ENCODE measurements at places on chromosomes 5 and 9.

DNA sequence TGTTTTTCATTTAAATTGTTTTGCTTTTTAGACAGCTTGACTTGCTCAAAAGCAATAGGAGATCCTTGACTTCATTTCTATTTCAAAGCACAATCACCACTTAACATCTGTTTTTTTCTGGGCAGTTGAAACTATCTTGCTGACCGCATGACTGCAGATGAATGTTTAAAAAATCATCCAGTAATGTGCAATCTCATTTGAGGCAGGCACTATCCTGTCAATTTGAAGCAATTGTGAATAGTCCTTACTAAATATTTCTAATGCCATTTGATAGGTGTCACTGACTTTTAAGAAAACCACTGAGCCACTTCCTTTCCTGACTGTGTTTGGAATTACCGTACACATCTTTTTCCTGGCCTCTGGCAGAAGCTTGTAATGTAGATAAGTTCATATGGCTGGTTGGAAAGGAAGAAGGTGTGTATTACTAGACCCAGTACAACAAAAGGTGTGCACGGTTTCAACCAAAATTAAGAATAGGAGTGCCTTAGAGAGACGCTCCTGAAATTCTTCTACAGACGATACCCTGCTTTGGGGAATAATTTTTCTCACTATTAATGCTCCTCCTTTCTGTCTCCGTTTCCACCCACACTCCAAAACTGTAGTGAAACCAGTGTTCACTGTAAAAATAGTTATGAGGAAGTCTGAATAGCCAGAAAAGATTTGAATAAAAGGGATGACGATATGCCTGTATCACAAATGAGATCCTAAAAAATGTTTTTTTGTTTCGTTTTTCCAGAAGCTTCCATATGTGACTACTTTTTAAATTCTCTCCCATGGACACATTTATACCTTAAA is 136.7 kb upstream of the MOCS2 start:
- no peak for DNase-seq

DNA sequence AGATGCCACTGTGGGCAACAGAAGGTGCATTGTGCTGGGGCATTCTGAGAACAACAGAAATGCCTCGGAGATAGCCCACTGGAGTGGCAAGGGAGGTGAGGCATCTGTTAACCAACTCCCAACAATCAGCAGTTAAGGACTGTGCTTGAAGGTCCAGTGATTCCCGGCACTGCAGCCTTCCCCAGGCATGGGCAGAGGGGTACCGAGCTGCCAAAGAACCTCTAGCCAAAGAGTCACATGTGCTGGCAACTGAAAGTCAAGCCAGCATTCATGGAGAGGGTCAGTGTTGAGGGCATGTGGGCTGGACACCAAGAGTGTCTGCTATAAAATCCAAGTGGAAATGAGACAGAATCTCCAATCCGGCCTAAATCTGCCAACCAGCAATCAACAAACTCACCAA is 149.6 kb downstream of the ASTN2 start:
- DNase-seq = no peak

DNA sequence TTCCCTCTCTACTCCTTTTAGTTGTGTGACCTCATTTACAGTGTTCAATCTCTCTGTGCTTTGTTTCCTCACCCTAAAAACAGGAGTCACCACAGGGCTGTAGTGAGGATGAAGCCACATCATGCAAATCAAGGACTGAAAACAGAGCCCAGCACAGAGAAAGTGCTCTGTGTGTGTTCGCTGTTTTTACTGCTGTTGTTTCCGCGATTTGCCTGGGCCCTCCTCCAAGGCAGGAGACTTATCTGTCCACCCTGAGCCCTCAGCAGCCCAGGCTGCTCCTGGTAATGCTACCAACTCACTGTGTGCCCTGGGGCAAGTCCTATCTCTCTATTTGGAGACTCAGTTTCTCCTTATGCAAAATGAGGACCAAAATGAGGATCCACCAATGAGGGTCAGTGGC is 87.2 kb upstream of the NEURL1B start:
- no peak for DNase-seq

DNA sequence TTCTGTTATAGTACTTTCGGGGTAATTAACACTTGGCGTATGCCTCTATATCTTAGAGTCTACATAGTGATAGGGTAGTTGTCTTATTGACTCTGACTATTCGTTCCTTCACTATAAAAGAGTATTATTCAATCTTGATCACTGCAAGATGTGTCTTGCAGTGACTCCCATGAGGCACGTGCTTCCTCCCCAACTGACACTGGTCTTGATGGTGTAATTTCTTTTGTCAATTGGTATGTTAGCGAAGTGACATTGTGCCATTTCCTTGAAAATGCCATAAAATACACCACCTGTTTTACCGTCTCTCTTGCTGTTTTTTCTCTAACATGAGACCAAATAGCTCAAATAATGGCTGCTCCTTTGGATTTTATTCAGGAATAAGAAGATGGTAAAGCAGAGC is 1314.1 kb upstream of the CDH6 start:
- DNase-seq = no peak

GRCh38 chr5:73095564-73096238 is 24.7 kb upstream of the TMEM171 start:
- DNase-seq = no peak

GRCh38 chr5:81363093-81363871 is 30.7 kb downstream of the ACOT12 start:
- DNase-seq = no peak

DNA sequence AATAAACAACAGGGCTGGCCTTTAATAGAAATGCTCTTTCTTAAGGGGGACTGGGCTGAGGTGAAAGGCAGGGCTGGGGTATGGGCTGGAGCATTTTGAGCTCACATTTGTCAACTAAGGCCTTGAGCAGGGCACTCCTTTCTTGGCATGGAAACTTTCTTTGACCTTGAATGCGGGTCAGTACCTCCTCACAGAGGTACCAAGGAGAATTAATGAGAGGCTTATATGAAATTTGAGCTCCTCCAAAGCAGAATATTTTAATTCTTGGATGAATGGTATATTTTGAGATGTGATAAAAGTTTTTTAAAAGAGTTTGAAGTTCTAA is 3.1 kb downstream of the CYSTM1 start:
- no peak for DNase-seq

- DNase-seq = no peak
These were observed 189.7 kb upstream of the GDNF start for GRCh38 chr5:38029397-38030065.

DNA sequence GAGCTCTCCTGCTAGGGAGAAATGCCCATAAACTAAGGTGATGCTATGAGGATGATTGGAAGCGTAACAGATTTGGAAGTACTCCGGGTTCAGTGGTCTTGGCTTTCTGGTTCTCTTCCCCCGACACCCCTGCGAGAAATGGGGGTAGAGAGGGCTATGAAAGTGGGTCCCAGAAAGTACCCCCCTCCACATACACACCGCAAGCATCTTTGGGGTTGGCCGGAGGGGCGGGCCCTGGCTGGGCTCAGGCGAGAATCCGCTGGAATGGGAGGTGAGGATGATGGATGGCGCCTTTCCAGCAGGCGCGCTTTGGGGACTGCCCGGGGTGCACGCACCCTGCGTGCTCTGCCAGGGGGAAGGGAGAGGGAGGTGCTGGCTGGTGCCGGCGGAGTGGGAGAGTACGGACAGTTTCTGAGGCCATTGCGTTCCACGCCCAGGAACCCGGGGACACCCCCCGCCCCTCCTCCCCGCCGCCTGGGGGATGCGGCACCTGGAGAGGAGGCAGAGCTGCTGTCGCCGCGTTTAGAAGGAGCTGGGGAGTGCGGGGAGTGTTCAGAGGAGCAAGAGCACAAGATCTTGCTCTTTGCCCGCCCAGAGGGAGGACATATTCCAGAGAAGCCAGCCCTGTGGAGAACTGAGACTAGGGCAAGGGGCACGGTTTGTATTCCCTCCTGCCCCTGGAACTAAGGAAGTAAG is 1.9 kb downstream of the PCSK5 start:
- DNase-seq = no peak

- DNase-seq = no peak
These were observed 129.3 kb downstream of the SEMA6A start for GRCh38 chr5:116445311-116445710.

DNA sequence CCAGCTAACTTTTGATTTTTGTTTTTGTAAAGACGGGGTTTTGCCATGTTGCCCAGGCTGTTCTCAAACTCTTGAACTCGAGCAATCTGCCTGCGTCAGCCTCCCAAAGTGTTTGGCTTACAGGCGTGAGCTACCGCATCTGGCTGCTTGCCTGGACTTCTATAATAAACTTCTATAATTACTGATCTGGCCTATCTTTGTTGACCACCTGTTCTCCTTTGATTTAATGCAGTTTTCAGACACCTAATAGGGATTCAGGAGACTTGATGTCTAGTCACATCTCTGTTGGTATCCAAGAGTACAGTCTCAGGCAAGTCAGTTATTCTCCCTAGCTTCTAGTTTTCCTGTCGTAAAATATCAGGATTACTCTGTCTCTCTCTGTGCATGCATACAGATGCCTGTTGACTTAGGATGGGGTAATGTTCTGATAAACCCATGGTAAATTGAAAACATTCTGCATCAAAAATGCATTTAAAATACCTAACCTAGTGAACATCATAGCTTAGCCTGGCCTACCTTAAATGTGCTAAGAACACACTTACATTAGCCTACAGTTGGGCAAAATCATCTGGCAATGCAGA is 51.5 kb upstream of the NR3C1 start:
- no peak for DNase-seq

DNA sequence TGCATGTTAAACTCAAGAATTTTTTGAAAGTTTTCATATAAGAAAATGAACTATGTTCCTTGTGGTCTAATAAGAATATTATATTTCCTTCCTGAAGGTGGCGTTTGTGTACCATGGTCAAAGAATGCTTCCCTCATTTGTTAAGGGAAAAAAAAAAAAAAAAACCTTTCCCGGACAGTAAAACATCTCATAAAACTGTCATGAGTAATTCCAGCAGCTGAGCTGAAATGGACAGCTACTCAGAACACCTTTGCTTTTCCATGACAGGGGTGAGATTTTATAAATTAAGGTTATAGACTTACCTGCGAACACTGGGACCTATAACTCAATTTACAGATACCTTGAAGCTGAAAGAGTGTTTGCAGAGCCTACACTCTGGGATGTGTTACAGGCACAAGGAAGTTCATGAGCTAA is 113.2 kb upstream of the RANBP3L start:
- no peak for DNase-seq

DNA sequence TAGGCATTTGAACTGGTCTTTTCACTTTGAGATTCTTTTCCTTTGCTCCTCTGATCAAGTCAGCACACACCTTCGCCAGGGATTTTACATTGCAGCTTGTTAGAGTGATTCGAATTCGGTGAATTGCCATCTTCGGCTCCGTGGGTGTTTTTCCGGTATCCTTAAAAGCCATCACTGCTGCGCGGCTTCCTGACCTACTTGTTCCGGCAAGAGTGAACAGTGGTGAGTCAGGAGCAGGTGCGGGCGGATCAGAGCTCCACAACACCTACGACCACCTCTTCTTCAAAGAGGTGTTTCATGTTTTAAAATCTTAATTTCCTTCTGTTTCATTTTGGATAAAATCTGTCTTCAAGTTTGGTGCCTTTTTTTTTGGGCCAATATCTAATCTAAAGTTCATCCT is 134.6 kb downstream of the TMC1 start:
- DNase-seq = no peak

DNA sequence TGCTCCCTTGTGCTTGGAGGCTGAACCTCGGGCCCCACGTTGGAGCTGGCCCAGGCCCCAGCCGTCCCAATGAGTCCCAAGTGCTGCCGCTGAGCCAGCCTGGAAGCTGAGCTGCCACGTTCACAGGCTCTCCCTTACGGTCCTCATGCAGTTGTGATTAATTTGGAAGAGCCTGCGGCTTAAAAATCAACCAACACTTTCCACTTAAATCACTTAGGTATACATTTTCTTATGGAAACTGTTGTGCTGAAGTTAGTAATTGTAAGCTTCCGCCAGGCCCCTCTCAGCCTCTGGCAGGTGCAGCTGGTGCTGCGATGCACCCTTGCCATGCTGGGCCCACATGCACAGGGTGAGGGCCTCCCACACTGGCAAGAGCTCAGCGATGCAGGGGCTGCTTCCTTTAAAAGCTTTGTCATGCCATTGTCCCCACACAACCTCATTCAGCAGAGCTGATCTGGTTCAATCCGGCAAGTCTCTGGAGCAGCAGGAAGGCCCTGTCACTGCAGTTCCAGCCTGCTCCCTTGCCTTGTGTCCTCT is 61.0 kb downstream of the IPPK start:
- DNase-seq = no peak

GRCh38 chr9:85142968-85143367 is 473.4 kb downstream of the NTRK2 start:
- DNase-seq = no peak

Data from vagina (tissue), 2 donors.